ENCODE measurements at places on chromosomes 3 and 15.

DNA sequence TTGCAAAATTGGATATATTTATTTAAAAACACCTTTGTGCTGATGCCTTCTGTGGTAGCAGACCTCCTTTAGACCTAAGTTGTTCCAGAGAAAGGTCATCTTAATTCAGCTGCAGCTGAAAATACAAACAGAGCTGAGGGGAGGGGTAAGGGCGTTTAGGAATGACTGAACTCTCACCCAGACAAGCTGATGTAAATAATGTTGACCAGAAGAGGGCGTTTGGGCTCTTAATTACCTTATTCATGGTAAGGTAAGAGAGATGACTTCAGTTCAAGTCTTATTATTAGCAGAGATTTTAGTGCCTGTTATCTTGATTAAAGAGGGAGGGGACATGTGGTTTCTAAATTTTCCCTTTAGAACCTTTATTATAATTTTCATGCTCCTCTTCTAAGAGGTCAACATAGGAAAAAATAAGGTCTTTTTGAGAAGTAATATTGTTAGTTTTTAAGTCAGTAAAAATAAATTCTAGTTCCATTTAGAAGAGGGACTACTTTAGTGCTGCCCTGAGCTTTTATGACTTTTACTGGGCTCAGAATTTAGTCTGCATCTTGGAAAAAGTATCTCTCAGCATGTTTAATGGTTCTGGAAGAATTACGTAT, 46.3 kb downstream of the GPR171 start:
- H3K36me3 ChIP-seq: no peaks in the 10 kb centered on the region
- no peak overlapping the region for H3K4me3 ChIP-seq
- H3K4me1 ChIP-seq: no peaks in the 10 kb centered on the region
- no peaks in the 10 kb centered on the region for H3K27me3 ChIP-seq

DNA sequence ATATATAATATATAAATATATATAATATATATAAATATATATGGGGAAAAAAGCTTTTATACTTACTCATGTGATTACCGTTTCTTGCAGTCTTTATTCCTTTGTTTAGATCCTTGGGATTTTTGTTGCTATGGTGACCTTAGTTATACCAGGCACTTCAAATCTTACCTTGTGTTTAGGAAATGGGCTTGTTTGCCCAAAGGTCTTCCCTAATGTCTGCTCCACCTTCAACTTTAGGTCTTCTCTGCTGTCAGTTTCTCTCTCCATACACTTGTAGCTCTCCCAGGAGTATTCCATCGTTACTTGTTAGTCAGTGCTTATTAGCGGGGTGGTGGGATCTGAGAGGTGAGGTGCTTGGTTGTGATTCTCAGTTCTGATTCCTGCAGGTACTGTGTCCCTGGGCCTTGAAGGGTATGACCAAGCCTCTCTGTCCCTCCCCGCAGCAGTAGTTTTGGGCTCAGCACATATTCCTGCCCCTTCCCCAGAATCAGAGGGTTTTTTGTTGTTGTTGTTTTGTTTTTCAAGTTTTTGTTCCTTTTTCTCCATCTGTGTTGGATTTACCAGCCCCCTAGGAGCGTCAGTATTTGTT, 9.6 kb upstream of the LAMP3 start:
- DNase-seq: no peak
- no peak overlapping the region for H3K4me3 ChIP-seq
- peaks cover 15% of the 10 kb centered on the region for H3K27me3 ChIP-seq
- H3K4me1 ChIP-seq: no peaks in the 10 kb centered on the region
- no peaks in the 10 kb centered on the region for H3K36me3 ChIP-seq
- H3K27ac ChIP-seq: no peak overlapping the region

GRCh38 chr3:173588556-173588955, 191.0 kb downstream of the NLGN1 start:
- no peak overlapping the region for H3K4me3 ChIP-seq
- no peaks in the 10 kb centered on the region for H3K4me1 ChIP-seq
- no peaks in the 10 kb centered on the region for H3K27me3 ChIP-seq
- H3K27ac ChIP-seq: no peak overlapping the region
- no peaks in the 10 kb centered on the region for H3K36me3 ChIP-seq

GRCh38 chr3:168072323-168072650, 23.4 kb downstream of the GOLIM4 start:
- no peaks in the 10 kb centered on the region for H3K27me3 ChIP-seq
- no peaks in the 10 kb centered on the region for H3K4me1 ChIP-seq
- H3K4me3 ChIP-seq: no peak overlapping the region
- no peaks in the 10 kb centered on the region for H3K36me3 ChIP-seq
- no peak for DNase-seq

GRCh38 chr3:77933926-77934325, 894.0 kb downstream of the ROBO2 start:
- H3K36me3 ChIP-seq: no peaks in the 10 kb centered on the region
- H3K27me3 ChIP-seq: no peaks in the 10 kb centered on the region
- no peak for DNase-seq
- no peaks in the 10 kb centered on the region for H3K4me1 ChIP-seq
- no peak overlapping the region for H3K4me3 ChIP-seq

Measured in breast epithelium (tissue), 4 donors.